SW 1271 (cell line): ENCODE measurements at places on chromosomes 3 and 15.
A peak's percentile ranks its signal among the peaks of the same experiment; 100 is the strongest.

DNA sequence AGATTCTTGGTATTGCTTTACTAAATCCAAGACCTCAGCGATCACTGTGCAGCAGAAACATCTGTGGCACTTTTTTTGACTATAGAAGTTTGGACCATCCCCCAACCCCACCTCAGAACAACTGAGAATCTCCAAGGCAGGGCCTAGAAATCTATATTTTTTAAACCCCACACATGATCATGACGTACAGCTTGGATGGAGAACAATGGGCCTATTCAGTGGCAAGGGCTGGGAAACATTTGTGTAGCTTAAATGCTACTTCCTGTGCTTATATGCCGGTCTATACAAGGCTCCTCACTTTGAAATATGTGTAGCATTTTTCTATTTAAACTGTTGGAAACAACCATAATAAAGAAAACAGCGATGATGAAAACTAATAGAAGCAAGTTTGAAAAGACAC, 55.1 kb upstream of the SPRED1 start:
- DNase-seq: no peak

- no peak for DNase-seq
Measured at GRCh38 chr3:85881833-85882393, 923.1 kb downstream of the CADM2 start.

- DNase-seq: no peak
Measured at GRCh38 chr3:13877911-13878280, 2.0 kb downstream of the WNT7A start.

DNA sequence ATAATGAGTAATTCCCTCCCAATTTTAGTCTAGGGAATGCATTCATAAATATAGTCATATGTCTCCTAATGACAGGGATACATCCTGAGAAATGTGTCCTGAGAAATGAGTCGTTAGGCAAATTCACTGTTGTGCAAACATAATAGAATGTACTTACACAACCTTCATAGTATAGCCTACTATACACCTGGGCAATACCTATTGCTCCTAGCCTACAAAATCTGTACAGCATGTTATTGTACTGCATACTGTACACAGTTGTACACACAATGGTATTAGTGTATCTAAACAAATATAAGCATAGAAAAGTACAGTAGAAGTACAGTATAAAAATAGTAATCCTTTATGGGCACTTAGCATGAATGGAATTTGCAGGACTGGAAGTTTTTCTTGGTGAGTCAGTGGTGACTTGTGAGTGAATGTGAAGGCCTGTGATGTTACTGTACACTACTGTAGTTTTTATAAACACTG, 6.6 kb downstream of the DTWD1 start:
- peak; percentile 39 for DNase-seq

GRCh38 chr15:98518823-98519561, 129.3 kb upstream of the IGF1R start:
- DNase-seq: peak; percentile 38

DNA sequence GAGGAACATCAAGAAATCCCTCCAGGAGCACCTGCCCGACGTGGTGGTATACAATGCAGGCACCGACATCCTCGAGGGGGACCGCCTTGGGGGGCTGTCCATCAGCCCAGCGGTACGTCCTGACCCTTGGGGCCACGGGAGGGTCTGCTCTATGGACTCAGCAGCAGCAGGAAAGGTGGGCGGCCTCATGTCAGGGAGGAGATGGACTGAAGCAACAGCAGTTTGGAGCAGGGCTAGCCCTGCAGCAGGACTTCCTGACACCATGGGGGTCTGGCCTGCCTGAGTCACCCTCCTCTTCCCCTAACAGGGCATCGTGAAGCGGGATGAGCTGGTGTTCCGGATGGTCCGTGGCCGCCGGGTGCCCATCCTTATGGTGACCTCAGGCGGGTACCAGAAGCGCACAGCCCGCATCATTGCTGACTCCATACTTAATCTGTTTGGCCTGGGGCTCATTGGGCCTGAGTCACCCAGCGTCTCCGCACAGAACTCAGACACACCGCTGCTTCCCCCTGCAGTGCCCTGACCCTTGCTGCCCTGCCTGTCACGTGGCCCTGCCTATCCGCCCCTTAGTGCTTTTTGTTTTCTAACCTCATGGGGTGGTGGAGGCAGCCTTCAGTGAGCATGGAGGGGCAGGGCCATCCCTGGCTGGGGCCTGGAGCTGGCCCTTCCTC, 24.2 kb downstream of the HDAC11 start:
- DNase-seq: no peak

DNA sequence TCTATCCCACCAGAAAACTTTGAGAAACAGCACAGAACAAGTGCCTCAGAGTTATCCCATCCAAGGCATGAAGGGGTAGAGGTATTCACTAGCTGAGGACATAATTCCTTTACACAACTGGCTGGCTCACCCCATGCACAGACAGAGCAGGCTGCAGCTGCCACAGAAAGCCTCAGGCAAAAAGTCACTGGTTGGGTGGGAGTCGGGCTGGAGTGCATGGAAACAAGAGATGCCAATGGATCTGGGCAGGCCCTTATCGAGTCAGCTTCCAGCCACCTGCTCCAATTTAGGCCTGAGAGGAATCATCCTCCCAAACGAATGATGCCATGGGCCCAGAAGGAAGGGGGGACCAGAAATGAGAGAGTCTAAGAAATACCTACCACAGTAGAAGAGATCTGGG, 83.0 kb downstream of the RSL24D1 start:
- no peak for DNase-seq

GRCh38 chr3:36075491-36075890, 304.8 kb upstream of the STAC start:
- no peak for DNase-seq

DNA sequence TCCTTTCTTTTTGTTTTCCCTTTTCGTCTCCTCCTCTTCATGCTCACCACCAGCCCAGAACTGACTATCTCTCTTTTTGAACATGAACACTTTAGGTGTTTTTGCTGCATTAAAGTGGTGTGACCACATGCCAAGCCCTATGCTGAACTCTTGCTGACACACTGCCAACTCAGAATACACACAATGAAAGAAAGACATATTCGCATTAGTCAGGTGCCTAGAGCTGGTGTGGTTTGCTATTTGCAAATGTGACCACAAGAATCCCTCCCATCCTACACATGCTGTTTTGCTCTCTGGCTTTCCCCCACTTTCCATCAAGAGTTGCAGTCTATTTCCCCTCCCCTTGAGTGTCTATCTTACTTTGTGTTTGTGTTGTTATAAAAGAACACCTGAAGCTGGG, 967.8 kb upstream of the CFAP20DC start:
- no peak for DNase-seq

- DNase-seq: no peak
Measured at GRCh38 chr15:57625703-57626448, 34.2 kb downstream of the MYZAP start.

DNA sequence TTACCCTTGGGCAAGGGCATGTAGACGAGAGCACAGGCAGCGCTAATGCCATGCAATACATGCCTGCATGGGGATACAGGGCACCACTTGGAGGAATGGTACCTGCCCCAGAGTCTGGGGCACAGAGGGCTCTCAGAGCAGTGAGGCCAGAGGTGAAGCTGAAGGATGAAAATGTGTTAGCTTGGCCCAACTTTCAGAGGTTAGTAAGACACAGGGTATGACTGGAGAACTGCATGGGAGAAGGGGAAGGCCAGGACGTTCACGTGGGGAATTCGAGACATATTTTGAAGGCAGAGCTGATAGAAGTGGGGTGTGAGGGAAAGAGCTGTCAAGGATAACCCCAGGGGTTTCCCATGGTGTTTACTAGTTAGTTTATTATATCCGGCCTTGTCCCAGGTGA, 19.6 kb downstream of the CSRNP1 start:
- no peak for DNase-seq

DNA sequence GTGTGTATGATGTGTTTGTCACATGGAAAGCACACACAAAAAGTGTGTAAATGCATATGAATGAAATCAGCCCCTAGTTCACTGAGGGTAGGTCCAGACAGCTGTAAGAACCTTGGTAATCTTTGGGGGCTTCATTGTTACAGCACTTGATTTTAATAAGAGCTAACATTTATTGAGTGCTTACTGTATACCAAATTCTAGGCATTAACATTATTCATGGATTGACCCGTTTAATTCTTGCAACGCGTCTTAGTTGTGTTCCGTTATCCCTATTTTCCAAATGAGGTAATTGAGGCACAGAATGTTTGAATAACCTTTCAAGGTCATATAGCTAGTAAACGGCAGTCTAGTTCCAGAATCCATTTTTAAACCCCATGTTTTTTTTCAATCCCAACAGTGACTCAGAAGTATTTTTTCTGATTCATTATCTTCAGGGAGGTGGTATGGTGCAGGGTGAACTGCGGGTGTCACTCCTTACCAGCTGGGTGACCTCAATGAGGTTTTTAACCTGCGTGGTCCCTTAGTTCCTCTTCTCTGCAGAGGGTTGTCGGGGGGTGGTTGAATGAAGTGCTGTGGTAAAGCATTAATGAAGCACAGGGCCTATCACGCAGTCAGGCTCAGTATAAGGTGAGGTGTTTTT, 14.2 kb downstream of the RAB8B start:
- DNase-seq: no peak

DNA sequence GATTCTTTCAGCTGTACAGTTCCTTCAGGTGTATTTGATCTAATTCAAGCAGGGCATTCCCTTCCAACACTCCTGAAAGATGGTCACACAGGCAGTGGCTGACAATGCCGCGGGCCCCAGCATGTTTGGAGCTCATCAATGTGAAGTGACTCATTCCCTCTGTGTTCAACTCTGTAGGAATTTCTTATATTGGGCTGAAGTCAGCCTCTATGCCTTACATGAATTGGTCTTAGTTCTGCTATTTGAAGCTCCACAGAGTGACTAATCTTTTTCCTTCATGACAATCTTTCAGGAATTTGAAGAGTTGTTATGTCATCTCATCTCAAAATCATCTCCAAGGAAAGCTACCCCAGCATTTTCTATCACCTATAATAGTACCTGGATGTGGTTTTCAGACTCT, 142.5 kb upstream of the C2CD4B start:
- no peak for DNase-seq

- DNase-seq: no peak
Measured at GRCh38 chr3:24343084-24343783, 151.4 kb downstream of the THRB start.

GRCh38 chr3:59432665-59433064, 382.8 kb upstream of the CFAP20DC start:
- no peak for DNase-seq

- no peak for DNase-seq
Measured at GRCh38 chr3:99250272-99250671, 348.8 kb upstream of the DCBLD2 start.

DNA sequence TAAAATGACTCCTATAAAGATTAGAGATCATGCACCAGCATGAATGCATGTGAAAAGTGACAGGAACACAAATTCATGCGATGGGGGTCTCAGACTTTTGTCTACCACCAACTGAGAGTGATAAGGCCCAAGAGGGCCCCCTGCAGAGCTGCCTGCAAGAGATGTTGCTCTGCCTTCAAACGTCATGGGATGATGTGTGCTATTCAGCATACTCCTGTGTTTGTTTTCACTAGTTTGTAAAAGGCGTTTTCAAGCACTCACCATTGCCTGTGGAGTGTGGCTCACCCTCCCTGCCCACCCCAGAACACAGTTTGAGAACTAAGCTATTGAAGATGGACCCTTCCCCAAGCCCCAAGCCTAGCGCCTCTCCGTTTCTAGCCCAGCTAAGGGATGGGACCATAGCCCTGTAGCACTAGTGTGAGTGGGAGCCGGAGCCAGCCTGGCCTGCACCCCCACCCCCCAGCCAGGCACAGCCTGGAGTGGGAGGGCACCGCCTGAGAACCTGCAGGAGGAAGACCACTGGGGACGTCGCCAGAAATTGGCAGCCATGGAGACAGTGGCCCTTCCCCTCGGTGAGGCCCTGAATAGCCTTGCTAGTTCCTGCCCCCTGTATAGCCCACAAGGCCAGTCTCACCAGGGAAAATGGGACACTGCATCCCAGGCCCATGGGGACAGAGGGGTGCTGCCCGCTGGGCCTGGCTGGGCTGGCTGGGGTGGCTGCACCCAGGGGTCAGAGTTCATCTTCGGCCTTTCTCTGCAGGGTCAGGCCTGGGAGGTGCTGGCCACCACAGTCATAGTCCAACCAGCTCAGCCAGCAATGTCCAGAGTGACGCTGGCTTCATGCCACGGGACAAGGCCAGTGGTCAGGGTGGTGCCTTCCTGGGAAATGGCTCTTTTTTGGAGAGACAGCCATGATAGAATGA, 22.6 kb upstream of the KLF13 start:
- DNase-seq: no peak

GRCh38 chr3:141849056-141849815, 27.2 kb upstream of the ATP1B3 start:
- no peak for DNase-seq

- no peak for DNase-seq
Measured at GRCh38 chr3:52122491-52122890, 31.7 kb downstream of the POC1A start.

DNA sequence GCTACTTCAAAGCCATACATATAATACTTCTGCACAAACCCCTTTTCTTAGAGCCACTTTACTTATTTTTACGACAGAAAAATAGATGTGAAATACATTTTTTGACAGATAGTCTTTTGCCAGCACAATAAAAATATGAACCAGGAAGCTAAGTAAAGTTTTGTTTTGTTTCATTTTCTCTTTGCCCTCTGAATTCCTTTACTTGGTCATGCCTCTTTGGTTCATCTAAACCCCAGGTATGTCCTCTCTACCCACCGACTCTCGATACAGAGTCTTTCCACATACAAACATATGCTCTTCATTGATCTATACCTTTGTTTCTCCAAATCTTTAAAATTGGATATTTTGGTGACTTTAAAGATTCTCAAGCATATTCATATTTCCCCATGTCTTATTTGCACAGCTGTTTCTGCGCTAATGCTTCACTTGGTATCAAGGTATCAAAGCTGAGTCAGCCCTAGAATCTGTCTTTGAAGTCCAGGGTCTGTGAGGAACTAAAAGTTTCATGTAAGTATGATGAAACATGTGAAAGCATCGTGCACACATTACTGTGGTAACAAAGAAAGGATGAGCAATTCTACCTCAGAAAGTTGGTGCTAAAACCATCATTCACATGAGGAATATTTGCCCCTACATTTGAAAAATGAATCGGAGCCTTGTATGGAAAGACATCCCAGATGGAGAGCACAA, 845.4 kb downstream of the NAALADL2 start:
- no peak for DNase-seq

DNA sequence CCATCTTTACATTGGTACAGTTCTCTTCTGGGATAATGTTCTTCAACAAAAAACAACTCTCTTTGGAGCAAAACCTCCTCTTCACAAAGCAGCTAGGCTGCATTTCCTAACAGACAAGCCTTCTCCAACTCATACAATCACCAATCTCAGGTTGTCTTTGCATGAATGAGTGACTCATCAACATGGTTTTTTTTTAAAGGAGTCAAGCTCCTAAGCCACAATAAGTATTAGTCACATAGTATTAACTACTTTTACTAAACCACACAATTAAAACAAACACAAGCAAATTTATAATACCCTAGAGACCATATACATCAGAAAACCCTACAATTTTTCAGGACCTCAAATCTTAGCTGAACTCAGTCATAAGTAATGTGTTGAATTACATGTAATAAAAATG, 137.4 kb downstream of the TBC1D5 start:
- peak; percentile 56 for DNase-seq
